AG04449 (cell line): ENCODE measurements at places on chromosomes 7 and 10.
A peak's percentile ranks its signal among the peaks of the same experiment; 100 is the strongest.

DNA sequence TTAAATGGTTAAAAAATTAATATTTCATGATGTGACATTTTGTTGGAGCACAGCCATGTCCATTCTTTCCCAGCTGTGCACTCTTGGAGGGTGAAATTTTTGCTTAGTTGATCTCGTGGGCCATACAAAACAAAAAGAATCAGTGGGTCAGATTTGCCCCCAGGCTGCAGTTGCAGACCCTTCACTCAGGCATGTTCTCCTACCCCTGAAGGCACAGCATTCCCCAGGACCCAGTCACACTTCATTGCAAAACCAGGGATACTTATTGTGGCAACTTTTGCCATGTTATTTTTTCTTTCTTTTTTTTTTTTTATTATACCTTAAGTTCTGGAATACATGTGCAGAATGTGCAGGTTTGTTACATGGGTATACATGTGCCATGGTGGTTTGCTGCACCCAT, 6.0 kb downstream of the TAS2R40 start:
- DNase-seq = no peak

DNA sequence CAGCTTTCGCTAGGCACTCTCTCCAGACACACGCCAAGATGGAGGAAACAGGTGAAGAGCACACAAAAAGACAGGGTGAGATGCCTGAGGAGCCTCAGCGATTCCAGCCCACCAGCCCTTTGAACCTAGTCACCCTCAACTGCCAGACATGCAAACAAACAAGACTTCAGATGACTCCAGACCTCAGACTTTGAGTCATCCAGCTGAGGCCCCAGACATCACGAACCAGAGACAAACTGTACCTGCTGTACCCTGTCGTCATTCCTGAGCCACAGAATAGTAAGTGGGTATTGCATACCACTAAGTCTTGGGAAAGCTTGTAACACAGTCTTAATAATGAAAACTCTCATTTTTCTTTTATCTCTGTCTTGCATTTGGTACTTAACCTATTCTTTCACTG, 126.6 kb upstream of the LSM8 start:
- DNase-seq = no peak

GRCh38 chr7:7323352-7323751, 141.0 kb downstream of the C1GALT1 start:
- no peak for DNase-seq

GRCh38 chr7:149872419-149873073, 1.2 kb upstream of the ATP6V0E2 start:
- DNase-seq = peak; percentile 40

GRCh38 chr10:110827875-110828274, 43.9 kb upstream of the PDCD4 start:
- DNase-seq = no peak

- no peak for DNase-seq
These were observed 191.6 kb downstream of the PCDH15 start for GRCh38 chr10:54609423-54609822.

- DNase-seq = no peak
These were observed 64.6 kb downstream of the UNCX start for GRCh38 chr7:1297017-1297960.

DNA sequence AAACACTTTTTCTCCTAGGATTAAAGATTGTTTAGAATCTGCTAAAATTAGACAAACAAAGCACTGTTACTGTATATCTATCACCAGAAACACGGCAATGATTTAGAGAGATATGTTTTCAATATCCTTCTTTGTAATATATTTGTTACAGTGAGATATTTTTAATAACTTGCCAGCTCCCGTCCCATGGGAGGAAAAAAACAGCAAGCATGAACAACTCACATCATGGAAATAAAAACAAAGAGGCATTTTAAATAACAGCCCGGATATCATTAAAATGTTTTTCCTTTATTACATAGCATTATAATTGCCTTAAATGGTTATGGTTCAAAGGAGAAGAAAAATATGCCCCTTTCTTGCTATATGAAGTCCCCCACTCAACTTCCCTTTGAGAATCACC, 272.1 kb downstream of the BMPER start:
- no peak for DNase-seq

- DNase-seq = no peak
These were observed 33.7 kb downstream of the STAMBPL1 start for GRCh38 chr10:88913788-88914187.

GRCh38 chr10:28220811-28221210, 82.1 kb downstream of the MPP7 start:
- DNase-seq = no peak

DNA sequence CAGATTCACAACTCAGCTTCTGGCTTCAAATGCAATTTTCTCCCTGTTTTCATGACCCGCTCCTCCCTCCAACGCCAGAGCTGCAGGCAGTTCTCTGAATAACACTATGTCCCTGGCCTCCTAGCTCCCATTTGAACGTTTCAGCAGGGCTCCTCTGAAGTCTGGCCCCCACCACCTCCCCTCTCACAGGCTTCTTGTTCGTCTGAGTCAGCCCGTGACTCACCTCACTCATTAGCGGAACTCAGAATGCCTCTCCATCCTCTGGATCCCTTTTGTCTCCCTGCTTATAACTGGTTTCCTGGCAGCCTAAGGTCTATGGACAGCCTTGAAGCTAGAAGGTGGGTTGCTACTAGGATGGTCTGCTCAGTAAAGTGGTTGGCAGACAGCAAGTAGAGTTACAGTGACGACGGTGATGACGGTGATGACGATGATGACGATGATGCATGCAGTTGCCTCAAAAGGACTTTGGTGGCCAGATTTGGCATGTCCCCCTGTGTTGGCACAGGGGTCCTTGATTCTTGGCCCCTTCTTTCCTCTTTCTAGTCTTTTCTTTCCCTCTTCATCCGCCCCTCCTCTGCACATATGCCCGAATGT, 83.3 kb upstream of the MKLN1 start:
- peak; percentile 81 for DNase-seq

GRCh38 chr10:113108194-113108835, 158.3 kb downstream of the TCF7L2 start:
- DNase-seq = no peak

DNA sequence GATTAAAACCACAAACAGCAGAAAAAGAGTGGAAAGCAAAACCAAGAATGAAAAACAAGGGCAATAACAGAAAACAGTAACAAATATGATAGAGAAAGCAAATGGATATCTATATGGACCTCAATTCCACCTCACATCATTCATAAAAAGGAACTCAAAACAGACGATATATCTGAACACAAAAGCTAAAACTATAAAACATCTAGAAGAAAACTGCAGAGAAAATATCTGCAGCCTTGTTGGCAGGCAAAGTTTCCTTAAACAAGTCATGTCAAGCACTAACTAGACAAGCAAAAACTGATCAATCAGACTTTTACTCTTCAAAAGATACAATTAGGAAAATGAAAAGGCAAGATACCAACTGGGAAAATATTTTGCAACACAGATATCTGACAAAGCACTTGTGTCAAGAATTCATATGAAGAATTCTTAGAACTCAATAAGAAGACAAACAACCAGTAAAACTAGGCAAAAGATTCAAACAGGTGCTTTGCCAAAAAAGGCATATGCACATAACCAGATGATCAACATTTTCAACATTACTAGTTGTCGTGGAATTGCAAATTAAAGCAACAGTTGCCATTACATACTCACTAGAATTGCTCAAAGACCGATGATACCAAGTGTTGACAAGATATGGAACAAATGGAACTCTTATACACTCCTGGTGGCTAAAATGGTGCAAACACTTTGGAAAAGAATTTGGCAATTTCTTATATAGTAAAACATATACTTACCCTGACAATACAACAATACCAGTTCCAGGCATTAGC, 25.9 kb upstream of the ZMIZ1 start:
- DNase-seq = no peak

DNA sequence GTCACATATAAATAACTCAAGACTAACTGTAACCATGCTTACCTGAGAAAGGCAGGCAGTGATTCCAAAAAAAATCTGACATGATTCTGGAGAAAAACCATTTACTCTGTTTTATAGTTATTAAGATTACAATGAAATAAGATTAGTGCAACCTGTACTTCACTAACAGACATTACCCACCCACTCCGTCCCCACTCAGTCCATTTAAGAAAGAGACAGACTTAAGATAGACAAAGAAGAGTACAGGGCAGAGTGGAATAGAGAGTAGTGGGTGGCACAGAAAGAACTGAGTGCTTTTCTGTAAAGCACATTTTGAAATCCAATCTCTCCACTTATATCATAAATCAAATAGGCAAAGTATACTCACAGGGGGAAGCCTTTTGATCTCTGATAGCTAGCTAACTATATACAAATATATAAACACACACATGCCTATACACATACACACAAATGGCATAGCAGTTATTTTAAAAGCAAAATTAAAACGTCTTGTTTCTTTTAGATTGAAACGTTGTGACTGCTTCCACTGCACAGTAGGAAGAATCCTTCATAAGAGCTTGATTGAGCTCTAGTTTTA, 11.9 kb downstream of the PAXIP1 start:
- no peak for DNase-seq

- DNase-seq = no peak
These were observed 178.7 kb downstream of the CACNA2D1 start for GRCh38 chr7:82264783-82265305.

DNA sequence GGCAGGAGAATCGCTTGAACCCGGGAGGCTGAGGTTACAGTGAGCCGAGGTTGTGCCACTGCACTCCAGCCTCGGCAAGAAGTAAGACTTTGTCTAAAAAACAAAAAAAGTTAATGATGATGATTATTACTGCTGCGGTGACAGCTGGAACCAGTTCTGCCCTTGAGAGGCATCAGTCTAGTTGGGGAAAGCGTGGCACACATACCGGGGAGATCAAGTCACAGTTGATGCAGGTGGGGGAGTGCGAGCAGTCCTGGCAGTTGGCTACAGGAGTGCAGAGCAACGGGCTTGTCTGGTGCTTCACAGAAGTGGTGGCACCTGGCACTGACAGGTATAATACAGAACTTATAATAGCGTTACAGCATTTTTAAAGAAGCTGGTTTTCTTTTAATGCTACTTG, 173.0 kb downstream of the ARHGAP21 start:
- DNase-seq = no peak

- no peak for DNase-seq
These were observed 24.6 kb upstream of the MPP7 start for GRCh38 chr10:28327491-28327880.

- DNase-seq = no peak
These were observed 104.5 kb downstream of the TNS3 start for GRCh38 chr7:47477191-47478016.

DNA sequence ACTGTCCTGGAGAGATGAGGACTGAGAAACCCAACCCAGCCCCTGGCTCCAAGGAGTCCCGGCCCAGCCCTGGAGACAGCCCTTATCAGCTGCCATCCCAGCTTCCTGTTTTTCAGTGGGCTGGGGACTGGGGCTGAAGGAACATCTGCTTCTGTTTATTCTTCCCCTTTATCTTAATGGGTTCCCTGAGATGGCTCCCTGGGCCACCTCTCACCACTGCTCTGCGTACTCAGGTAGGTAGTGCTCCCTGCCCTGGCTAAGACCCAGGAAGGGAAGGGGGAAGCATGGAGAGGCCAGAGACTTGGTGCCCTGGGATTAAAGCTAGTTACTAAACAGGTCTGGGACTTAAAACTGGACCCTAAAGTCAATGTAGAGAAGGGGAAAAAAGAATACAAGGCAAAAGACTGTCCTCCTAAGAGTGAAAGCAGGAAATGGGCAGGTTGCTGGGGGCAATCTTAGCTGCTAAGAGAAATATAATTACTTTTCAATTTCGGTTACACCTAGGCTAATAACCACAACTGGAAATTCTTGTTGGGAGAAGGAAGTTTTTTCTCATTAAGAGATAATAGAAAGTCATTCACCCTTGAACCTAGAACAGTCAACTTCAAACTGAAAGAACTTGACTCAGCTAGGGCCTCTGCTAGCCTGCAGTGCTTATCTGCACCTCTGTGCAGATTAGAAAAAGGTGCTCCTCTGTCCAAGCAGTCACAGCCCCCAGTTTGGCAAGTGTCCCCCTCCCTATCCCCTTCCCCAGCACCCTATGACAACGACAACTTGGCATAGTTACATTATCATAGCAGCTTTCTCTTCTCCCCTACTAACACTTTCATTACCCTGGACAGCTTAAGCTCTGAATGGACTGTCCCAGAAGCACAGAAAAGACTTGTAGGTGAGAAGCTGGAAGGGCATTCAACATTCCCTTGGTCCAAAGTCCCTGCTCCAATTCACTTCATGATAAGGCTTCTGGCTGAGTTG, 65.6 kb upstream of the KDM7A start:
- DNase-seq = no peak

DNA sequence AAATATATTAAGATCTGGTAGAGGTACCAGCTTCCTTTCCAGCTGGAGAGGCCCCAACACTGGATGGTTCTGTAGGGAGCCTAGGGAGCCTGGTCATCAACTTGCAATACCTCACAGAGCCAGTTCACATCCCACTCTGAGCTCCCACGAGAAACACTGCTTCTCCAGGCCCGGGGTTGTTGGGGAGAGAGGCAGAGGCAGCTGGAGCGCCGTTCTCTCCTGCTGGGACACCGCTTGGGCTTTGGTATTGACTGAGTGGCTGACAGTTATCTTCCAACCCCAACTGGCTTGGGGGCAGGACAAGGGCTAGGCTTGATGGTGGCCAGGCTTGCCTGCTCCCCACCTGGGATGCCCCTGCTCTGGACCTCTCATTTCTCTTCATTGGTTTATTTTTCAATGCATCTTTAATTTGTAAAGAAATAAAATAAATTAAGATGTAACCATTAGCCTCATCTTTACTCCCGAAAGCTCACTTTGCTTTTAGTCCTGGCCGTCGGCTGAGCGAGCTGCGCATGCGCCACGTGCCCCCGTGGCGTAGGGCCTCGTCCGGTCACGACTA, 10.0 kb upstream of the CHCHD1 start:
- no peak for DNase-seq

GRCh38 chr10:119871881-119872609, 598 bp downstream of the MCMBP start:
- no peak for DNase-seq

- DNase-seq = no peak
These were observed 8.6 kb upstream of the CACUL1 start for GRCh38 chr10:118763202-118763988.

- DNase-seq = no peak
These were observed 9.7 kb upstream of the VSIR start for GRCh38 chr10:71782917-71783490.

DNA sequence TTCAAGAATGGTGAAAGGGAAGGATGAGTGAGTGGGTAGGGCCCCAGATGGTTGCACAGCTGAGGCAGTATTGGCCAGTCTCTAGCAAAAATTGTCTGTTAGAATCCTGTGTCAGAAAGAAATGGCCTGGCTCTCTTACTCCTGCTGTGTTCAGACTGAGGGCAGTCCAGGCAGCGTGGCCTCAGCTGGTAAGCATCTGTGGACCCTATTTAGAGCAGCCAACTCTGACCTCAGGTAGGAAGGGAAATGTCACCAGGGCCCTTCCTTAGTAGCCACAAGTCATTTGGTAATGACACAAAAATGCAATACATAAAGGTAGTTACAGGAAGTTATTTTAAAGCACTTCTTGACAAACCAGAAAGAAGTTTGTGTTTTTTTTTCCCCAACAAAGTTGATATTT, 1194.7 kb downstream of the CNTNAP2 start:
- DNase-seq = no peak

- DNase-seq = no peak
These were observed 36.8 kb downstream of the WIPF3 start for GRCh38 chr7:29843093-29843492.
